Endothelial cell (in vitro differentiated cells): ENCODE measurements at places on chromosomes 1 and 21.

DNA sequence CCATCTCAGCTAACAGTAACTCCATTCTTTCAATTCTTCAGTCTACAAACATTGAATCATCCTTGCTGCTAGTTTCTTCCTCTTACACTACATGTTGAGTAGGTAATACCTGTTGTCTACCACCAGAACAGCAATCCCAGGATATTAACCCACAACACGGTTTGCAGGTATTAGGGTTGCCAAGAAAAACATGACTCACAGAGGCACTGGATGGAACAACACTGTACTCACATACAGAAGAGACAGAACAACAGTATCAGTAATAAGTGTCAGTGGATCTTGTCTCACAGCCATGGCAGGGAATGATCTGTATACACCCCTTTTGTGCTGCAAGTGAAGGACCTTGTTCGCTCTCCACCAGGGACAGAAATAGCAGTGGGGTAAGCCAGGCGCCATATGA is 212.1 kb downstream of the GPR52 start:
- peaks cover 6% of the 10 kb centered on the region for H3K36me3 ChIP-seq
- no peak for DNase-seq
- H3K27me3 ChIP-seq = no peaks in the 10 kb centered on the region
- no peaks in the 10 kb centered on the region for H3K4me1 ChIP-seq
- H3K27ac ChIP-seq = no peak overlapping the region

DNA sequence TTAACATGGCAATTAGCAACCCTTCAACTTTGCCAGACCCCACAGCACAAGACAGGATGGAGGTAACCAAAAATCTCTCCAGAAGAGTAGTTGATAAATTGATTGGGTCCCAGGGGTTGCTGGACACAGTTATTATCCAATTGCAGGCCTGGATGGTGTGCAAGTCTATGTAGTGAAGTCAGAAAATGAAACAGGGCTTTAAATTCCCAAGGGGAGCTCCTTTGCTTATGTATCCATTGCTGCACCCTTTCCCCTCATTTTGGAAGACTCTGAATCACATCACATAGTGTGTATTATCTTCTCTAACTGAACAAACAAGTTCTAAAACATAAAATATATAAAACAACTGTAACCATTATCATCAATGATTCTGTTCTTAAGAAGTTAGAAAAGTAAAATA is 550.2 kb downstream of the LMO4 start:
- DNase-seq = no peak
- H3K36me3 ChIP-seq = no peaks in the 10 kb centered on the region
- H3K27me3 ChIP-seq = peaks cover 2% of the 10 kb centered on the region
- H3K4me3 ChIP-seq = no peak overlapping the region

DNA sequence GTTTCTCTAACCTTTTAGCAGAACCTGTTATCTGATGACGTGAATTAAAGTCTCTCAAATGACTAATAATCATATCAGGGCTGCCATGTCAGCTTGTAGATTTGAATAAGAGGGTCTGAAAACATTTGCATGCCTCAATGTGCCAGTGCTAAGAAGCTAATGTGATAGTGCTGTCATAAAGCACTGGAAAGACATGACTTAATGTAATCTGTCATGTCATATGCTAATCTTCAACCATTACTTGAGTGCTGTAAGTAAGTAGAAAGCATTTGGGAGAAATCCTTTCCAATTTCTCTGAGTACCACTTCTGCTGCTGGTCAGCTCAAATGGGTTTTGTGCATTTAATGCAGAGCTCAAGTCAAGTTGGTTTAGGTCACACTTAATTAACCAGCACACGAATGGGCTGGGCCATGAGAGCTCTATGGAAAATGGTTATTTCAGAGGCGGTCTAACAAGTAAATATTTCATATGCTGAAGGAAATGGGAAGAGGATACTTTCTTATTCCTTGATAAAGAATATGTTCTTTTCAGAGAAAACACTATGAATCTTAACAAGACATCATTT is 609.2 kb downstream of the LMO4 start:
- no peaks in the 10 kb centered on the region for H3K36me3 ChIP-seq
- H3K4me3 ChIP-seq = no peak overlapping the region
- H3K27ac ChIP-seq = no peak overlapping the region

GRCh38 chr1:214364386-214364785 is 83.4 kb downstream of the SMYD2 start:
- peaks cover 4% of the 10 kb centered on the region for H3K4me1 ChIP-seq

- no peak overlapping the region for H3K4me3 ChIP-seq
- no peak for DNase-seq
- no peaks in the 10 kb centered on the region for H3K4me1 ChIP-seq
- H3K27ac ChIP-seq = no peak overlapping the region
- H3K36me3 ChIP-seq = peaks cover 9% of the 10 kb centered on the region
- H3K27me3 ChIP-seq = no peaks in the 10 kb centered on the region
These were observed 402.9 kb downstream of the TGFB2 start for GRCh38 chr1:218748071-218748470.

DNA sequence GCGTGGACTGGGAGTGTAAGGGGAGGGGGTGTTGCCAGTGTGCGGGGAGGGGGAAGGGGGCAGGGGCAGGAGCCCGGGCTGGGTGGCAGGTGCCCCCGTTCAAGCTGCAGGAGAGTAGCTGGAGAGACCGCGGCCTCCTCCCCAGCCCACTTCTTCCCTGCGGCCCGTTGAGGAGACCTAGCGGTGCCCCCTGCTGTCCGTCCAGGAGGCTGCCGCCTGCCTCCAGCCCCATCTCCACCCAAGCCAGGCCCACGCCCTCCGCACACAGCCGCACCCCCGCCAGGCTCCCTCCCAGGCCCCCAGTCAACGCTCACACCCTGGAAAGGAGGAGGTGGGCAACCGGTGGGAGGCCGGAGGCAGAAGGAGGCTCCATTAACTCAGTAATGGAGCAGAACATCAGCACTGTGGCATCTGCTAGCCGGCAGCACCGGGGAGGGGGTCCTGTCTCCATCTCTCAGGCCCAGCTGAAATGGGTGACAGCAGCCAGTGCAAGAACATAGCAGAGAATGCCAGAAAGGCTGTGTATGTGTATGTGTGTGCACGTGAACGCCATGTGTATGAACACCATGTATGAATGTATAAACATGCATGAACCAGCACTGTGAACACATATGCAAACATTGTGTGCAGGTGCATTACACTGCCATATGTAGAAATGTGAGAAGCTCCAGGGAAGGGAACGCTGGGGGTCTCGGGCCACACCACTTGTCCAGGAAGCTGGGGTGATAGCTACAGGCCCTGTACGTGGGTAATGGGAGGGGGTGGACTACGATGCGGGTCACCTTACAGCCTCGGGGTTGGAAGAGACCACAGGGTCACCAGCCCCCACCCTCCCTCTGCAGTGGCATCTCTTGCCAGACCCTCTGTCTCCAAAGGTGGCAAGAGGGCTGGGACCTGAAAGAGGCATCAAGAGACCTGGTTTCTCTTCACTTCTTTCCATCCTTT is 84.6 kb downstream of the SYT2 start:
- no peaks in the 10 kb centered on the region for H3K4me1 ChIP-seq
- H3K4me3 ChIP-seq = no peak overlapping the region
- peaks cover 10% of the 10 kb centered on the region for H3K27me3 ChIP-seq
- H3K27ac ChIP-seq = no peak overlapping the region

DNA sequence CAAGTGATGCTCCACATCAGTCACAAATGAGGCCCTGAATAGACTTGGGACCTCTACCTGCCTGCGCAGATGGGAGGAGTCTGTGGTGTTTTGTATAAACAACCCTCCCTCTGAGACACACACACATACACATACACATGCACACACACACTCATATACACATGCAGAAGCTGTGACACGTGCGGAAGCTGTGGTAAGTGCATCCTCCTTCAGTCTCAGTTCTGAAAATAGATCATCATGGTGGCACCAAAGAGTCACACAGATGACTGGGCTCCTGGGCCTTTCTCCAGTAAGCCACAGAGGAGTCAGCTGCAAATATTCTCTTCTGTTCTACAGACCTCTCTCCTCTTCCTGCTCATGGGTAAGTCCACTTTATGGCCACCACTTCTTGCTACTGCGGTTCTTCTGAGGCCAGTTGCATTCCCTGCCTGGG is at the start of gene LY9:
Gene LY9 (plus strand): TSS at position 224 of the 433 bp plus-strand sequence. CDS start 14 bp downstream, at position 238.
- no peak for DNase-seq
- H3K4me3 ChIP-seq = no peak within 1 kb of the TSS
- no peaks in the 10 kb centered on the region for H3K36me3 ChIP-seq
- H3K27ac ChIP-seq = no peak within 1 kb of the TSS
- H3K4me1 ChIP-seq = peaks cover 3% of the 10 kb centered on the region
- H3K27me3 ChIP-seq = peaks cover 3% of the 10 kb centered on the region

DNA sequence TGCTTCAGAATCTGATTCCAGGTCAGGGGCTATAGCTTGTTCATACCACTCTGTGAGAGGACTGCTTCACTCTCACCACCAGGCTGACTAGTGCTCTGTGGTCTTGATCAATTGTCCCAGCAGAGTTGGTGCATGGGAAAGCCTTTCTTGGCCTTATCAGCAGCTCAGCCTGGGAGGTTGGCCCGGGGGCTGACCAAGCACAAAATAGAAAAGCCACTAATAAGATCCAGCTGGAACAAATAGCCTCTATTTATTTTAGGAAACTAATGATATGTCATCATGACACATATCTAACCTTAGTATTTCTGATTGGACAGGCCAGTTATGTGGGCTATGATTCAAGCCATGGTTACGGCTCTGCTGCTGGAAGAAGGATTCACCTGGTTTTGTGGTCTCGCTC is 134.2 kb downstream of the GDAP2 start:
- H3K4me3 ChIP-seq = no peak overlapping the region
- no peak overlapping the region for H3K27ac ChIP-seq
- H3K4me1 ChIP-seq = no peaks in the 10 kb centered on the region
- no peaks in the 10 kb centered on the region for H3K36me3 ChIP-seq

DNA sequence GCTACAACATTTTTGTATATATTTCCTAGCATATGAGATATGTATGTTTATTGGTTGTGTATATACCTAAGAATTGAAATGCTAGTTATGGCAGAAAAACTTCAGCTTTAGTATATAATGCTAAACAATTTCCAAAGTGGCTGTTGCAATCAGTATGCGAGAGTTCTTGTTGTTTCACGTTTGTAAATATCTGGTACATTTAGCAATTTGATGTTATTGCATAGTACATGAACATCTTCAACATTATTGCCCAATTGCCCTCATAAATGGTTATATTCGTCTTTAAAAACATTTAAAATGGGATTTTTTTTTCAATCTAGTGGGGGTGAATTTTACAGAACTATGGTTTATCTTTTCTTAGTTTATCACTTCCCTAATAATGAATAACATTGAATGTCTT is 86.2 kb upstream of the HP1BP3 start:
- peaks cover 2% of the 10 kb centered on the region for H3K4me1 ChIP-seq
- no peak for DNase-seq
- H3K36me3 ChIP-seq = peaks cover 5% of the 10 kb centered on the region
- H3K27me3 ChIP-seq = no peaks in the 10 kb centered on the region
- no peak overlapping the region for H3K27ac ChIP-seq
- no peak overlapping the region for H3K4me3 ChIP-seq

DNA sequence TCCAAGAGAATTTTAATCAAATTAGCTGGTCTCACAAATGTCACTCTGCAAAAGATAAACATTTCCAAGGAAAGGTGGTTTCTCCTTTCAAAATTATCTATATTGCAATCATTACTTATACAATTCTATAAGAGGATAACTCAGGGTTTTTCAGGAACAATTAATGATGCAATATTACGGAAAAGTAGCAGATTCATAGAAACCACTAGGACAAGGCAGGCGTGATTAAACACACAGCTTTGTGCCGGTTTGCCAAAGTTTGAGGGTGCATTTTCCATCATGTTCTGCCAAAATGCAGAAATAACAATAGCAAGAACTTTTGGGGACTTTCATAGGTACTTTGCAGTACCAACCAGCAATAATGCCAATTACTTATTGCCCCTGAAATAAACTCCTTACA is 605 bp downstream of the TNFRSF9 start:
- H3K27me3 ChIP-seq = peaks cover 3% of the 10 kb centered on the region
- H3K4me3 ChIP-seq = no peak overlapping the region
- no peak overlapping the region for H3K27ac ChIP-seq
- peaks cover 36% of the 10 kb centered on the region for H3K4me1 ChIP-seq

- H3K36me3 ChIP-seq = no peaks in the 10 kb centered on the region
- H3K27ac ChIP-seq = no peak overlapping the region
- H3K27me3 ChIP-seq = no peaks in the 10 kb centered on the region
These were observed 31.4 kb upstream of the DEPDC1 start for GRCh38 chr1:68528243-68528642.
